ENCODE measurements at places on chromosomes 12 and 14.

DNA sequence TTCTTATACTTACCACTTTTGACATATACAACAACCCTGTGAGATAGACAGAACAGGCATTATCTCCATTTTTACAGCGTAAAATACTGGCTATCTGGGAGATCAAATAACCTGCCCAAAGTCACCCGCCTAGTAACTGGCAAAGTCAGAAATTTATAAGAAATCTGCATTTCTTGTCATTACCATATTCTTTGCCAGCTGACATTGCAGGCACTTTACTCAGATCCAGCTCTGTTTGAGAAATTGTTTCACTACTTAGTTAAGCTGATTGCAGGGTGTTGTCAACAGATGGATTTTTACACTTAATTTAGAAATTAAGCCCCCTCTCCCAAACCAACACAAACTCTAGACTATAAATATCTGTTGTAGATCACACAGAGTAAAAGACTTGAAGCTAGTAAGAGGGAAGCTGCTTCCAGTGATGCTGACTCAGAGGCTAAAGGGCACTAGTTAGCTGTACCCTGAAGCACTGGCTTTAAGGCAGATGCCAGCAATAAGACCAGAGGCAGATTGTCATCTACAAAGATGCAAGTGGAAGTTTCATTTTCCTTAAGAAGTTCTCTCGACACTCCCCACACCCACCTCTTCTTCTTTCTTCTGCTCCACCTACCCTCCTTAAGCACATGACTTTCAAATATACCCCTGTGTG, 153.1 kb downstream of the ANO6 start:
- H3K4me3 ChIP-seq, result no peak overlapping the region
- H3K27ac ChIP-seq, result no peak overlapping the region
- H3K27me3 ChIP-seq, result no peaks in the 10 kb centered on the region
- DNase-seq, result no peak
- no peaks in the 10 kb centered on the region for H3K4me1 ChIP-seq

DNA sequence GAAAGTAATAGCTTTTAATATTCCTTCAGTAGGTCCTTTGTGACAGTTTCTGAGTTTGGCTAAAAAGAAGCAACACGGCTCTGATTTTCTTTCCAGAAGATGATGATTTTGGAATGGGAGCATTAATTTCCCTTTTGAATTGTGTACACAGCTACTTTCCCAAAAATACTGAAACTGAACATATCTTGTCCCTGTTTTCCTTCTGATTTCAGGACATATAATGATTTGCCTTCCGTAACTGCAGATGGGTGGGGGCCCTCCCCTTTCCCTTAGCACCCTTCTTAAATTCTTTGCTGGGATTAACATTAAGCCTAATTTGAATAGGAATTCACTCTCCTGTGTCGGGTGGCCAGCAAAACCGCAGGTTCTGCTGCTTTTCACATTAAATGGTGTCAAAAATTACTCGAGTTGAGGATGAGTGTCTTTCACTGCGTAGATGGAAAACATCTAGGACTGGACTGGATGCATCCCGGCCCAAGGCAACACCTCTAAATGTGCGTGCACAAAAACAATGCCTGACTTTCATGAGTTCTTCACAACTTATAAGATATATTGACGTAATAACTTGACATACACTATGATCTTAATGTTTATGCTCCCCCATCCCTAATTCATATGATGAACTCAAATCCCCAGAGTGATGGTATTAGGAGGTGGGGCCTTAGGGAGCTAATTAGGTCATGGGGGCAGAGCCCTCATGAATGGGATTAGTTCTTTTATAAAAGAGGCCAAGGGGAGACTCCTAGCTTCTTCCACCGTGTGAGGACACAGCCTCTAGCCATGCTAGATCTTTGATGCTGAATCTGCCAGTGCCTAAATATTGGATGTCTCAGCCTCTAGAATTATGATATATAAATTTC, 158.1 kb downstream of the AEBP2 start:
- no peaks in the 10 kb centered on the region for H3K36me3 ChIP-seq
- no peaks in the 10 kb centered on the region for H3K27me3 ChIP-seq
- H3K27ac ChIP-seq, result no peak overlapping the region
- H3K4me1 ChIP-seq, result no peaks in the 10 kb centered on the region

GRCh38 chr14:79378020-79378419, 833.3 kb downstream of the DIO2 start:
- H3K27ac ChIP-seq, result no peak overlapping the region
- no peaks in the 10 kb centered on the region for H3K27me3 ChIP-seq
- H3K4me3 ChIP-seq, result no peak overlapping the region
- no peak for DNase-seq

DNA sequence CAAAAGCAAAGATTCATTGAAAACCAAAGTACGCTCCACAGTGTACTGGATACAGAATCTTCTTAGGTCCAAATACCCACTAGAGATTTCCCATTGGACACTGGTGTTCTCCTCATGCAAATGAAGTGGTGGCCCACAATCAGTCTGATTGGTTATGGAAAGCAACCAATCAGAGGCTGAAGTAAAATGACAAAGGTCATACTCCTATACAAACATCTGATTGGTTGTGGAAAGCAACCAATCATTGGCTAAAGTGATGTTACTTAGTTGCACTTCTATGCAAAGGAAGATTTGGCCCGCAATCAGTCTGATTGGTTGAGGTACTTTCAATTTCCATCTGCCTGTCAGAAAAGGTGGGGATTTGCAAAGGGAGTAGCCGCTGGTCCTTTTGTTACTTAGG, 1.3 kb upstream of the WASHC3 start:
- no peaks in the 10 kb centered on the region for H3K36me3 ChIP-seq
- no peak overlapping the region for H3K27ac ChIP-seq
- no peak overlapping the region for H3K4me3 ChIP-seq
- no peaks in the 10 kb centered on the region for H3K27me3 ChIP-seq

DNA sequence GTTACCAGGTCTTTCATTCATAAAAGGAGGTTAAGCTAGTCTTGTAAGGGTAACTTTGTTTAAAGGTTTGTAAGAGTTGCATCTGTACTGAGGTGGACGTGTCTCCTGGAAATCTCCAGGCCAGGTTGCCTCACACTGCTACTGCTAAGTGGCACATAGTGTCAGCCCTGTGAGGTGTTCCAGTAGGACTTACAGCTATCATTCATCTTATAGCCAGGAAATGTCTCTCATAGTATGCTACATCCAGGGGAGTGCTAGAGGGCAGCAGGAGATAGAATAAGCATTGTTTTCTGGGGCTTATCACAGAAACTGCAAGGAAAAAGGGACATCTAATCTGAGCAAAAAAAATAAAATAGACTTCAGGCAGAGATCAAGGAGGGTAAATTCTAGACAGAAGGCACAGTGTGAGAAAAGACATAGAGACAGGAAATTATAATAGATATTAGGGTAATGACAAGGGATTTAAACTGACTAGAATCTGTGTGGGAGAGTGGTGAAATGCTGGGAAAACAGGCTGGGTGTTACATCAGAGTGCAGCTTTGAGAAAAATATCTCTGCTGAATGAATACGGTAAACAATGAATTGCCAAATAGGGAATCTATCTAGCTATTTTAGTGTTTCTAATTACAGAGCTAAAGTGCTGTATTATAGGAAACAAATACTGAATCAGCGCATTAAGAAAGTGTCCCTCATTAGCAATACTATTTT, 205.1 kb upstream of the ABCD2 start:
- no peaks in the 10 kb centered on the region for H3K27me3 ChIP-seq
- no peak overlapping the region for H3K4me3 ChIP-seq
- H3K27ac ChIP-seq, result no peak overlapping the region
- no peaks in the 10 kb centered on the region for H3K36me3 ChIP-seq
- H3K4me1 ChIP-seq, result no peaks in the 10 kb centered on the region
- DNase-seq, result no peak

- no peaks in the 10 kb centered on the region for H3K36me3 ChIP-seq
- no peak overlapping the region for H3K4me3 ChIP-seq
- H3K27ac ChIP-seq, result no peak overlapping the region
- no peak for DNase-seq
Observed at GRCh38 chr12:77070800-77071449, 5.6 kb upstream of the E2F7 start.

DNA sequence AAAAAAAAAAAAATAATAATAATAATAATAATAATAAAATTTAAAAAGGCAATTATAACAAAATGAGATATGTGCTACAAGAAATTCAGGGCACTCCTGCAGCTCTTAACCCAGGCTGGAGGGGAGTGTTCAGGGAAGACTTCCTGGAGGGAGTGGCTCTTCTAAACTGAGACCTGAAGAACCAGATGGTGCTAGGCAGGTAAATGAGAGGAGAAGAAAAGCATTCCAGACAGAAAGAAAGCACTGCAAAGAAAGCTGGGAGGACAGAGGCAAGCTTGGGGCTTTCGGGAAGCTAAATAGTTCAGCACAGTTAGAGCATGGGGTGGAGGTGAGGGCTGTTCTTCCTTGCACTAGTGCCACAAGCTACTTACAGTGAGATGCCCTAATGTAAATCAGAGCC, 9.9 kb upstream of the SRSF9 start:
- H3K27ac ChIP-seq, result no peak overlapping the region
- no peak for DNase-seq
- H3K4me3 ChIP-seq, result no peak overlapping the region
- peaks cover 2% of the 10 kb centered on the region for H3K36me3 ChIP-seq
- no peaks in the 10 kb centered on the region for H3K27me3 ChIP-seq

- no peak overlapping the region for H3K4me3 ChIP-seq
- H3K36me3 ChIP-seq, result no peaks in the 10 kb centered on the region
- DNase-seq, result peak; percentile 20
- H3K27me3 ChIP-seq, result no peaks in the 10 kb centered on the region
- H3K4me1 ChIP-seq, result no peaks in the 10 kb centered on the region
Observed at GRCh38 chr12:28242496-28243309, 52.4 kb downstream of the CCDC91 start.

DNA sequence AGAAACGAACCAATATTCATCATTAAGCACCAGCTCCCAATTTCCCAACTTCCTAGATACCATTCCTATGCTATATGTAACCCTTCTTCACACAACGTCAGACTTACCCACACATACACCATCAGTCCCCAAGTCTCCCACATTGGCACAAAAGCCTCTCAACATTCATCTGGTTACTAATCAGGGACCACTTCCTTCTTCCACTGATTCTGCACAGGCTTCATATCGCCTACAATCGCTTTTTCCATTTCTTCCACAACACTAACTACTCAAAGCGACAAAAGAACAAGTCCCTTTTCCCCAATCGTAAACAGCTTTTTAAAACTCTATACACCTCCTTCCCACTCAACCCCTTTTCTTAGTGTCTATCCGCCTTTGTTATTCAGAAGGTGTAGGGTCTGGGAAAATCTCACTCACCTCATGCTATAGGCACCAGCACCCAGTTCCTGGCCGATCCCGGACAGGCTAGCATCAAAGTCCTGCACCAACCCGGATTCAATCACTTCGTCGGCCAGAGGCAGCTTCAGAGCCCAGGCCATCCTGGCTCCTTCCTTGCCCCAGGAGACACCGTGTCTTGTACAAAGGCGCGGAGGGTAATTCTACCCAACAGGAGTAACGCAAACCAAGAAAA, 936 bp downstream of the TFCP2 start:
- peak overlapping the region; percentile 84 for H3K4me3 ChIP-seq
- no peaks in the 10 kb centered on the region for H3K27me3 ChIP-seq
- H3K4me1 ChIP-seq, result no peaks in the 10 kb centered on the region
- no peak for DNase-seq

DNA sequence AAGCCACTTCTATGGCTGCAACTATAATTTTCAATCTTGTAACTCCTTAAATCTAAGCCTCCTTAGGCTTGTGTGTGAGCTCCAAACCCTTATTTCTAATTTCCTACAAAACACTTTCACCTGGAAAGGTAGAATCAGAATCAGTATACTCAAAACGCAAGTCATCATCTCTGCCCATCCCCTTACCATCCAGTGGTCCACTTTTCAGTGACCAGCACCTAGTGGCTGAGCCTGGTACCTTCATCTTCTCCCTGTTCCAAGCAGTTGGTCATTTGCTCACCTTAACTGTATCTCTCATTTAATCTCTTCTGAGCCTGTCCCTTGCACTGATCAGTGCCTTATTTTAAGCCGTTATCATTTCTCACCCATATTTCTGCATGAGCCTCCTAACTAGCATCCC, 107.9 kb downstream of the PPM1H start:
- H3K27me3 ChIP-seq, result no peaks in the 10 kb centered on the region
- H3K36me3 ChIP-seq, result no peaks in the 10 kb centered on the region
- H3K4me3 ChIP-seq, result no peak overlapping the region
- peaks cover 5% of the 10 kb centered on the region for H3K4me1 ChIP-seq
- no peak overlapping the region for H3K27ac ChIP-seq
- DNase-seq, result no peak

GRCh38 chr12:104154286-104154685, 16.3 kb upstream of the NFYB start:
- no peaks in the 10 kb centered on the region for H3K27me3 ChIP-seq
- no peak overlapping the region for H3K27ac ChIP-seq
- H3K36me3 ChIP-seq, result no peaks in the 10 kb centered on the region
- no peak overlapping the region for H3K4me3 ChIP-seq

DNA sequence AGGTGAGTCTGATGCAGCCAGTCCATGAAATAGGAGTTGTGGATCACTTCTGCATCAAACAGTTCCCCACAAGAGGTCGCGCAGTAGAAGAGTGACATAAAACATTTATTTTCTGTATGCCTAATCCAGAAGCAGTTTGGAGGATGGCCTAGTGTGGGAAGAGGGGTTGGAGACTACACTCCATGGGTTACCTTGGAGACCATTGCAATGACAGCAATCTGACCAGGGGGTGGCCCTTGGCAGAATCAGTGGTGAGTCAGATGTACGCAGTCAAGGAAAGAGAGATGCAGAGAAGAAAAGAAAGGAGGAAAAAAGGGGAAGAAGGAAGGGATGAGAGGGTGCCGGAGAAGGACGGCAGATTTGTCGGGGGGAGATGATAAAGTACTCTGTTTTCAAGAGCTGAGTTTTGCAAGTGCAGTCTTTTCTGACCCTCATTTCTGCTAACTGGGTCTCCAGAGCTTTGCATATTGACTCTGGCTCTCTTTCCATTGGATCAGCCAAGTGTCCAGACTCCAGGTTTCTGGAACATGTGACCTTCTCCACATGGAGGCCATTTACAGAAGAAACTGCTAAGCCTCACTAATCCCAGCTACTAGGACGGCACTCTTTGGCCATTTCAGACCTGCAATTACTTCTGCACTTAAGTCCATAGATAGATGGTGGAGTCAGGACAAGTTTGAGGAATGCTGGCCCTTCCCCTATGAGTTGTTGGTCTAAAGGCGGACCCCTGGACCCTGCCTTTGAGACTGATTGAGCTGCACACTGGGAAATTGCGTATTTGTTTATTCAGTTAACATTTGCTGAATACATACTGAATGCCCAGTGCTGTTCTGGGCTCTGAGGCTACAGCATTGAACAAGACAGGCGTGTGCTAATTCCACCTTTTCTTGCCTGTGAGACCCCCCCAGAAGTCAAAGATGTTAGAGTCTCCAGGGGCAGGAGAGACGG, 424.2 kb downstream of the BCL11B start:
- DNase-seq, result no peak
- no peaks in the 10 kb centered on the region for H3K4me1 ChIP-seq
- H3K27me3 ChIP-seq, result peaks cover 4% of the 10 kb centered on the region

- no peaks in the 10 kb centered on the region for H3K4me1 ChIP-seq
- H3K4me3 ChIP-seq, result no peak overlapping the region
- no peaks in the 10 kb centered on the region for H3K36me3 ChIP-seq
- H3K27me3 ChIP-seq, result no peaks in the 10 kb centered on the region
- no peak for DNase-seq
Observed at GRCh38 chr14:96100161-96101064, 61.3 kb downstream of the C14orf132 start.

Data from heart left ventricle (tissue), 16 donors.